ENCODE measurements at places on chromosomes 3 and 15.

DNA sequence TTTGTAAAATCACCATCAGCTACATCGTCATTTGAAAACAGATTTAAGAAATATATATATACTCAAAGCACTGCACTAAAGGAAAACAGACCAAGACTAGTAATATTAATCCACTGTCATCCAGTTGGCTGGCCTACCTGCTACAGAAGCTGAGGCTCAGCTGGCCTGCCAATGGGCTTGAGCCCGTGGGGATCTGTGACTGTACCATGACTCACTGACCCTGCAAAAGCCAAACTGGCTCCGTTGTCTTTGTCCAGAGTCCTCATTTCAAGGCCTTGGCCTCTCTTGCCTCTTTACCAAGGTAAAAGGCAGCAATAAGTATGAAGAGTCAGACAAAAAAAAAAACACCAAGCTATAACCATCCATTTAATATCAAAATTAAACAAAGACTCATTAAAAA, 463.5 kb upstream of the RASGRP1 start:
- no peak for DNase-seq

DNA sequence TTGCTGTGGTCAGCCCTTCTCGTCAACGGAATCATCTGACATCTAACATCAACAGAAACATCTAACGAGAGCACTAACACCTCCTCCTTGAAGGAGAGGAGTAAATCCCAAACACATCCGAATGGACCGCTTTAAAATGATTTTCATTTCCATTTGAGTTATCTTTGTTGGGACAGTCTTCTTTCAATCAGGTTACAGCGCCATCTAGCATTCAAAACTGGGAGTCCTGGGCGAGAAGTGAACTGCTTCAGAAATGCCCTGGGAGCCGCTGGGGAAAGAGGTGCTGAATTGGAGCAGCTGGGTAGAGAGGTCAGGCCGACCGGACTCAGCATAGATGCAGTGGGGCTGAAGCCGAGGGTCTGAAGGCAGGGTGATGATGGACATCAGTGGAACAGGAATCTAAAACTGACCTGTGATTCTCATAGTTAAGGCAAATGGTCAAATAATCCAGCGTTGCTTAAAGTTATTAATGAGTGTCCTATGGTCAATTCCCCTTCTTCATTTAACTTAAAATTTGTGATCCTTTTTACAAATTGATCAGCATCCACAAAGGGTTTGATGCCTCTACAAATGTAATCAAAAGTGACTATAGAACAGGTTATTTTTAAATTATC, 170.0 kb upstream of the NDN start:
- DNase-seq = no peak

GRCh38 chr3:25044762-25045710, 383.0 kb upstream of the RARB start:
- DNase-seq = no peak

DNA sequence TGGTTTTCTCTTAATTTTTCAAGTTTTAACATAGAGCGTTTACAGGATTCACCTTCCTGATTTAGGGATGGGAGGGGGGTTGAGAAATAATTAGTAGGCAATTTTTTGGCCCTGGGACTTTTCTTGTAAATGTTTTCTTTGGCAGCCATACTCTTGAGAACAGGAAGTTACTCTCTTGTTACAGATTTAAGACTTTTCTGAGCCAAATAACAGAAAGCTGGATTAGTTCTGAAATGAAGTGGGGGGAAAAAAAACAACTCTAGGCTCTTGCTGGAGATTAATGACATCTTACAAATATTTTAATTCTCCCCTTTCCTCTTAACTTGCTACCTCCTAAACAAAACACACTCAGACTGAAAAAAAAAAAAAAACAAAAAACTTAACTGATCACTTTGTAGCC, 13.8 kb upstream of the POLR2M start:
- no peak for DNase-seq

- DNase-seq = no peak
Observed at GRCh38 chr15:70806992-70807712, 43.8 kb upstream of the UACA start.

DNA sequence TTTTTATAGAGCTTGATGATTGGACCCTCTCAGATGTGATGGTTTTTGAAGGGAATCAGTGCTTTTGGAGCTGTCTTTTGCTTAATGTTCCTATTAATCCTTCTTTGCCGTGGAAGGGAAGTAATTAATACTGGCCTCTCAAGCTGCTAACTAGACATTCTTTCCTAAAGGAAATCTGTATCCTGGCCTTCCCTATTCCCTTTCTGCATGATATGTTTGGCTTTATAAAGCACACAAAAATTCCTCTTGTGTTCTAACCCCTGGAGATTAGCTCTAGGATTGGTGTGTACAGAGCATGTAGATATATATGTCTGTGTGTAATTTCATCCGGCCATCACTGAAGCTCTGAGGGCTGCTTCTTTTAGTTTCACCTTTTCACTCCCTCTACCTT, 6.9 kb downstream of the ATXN7 start:
- no peak for DNase-seq

- DNase-seq = no peak
Observed at GRCh38 chr15:41790756-41791546, 16.7 kb downstream of the MAPKBP1 start.

GRCh38 chr3:117761703-117762620, 1052.4 kb downstream of the TUSC7 start:
- DNase-seq = no peak

DNA sequence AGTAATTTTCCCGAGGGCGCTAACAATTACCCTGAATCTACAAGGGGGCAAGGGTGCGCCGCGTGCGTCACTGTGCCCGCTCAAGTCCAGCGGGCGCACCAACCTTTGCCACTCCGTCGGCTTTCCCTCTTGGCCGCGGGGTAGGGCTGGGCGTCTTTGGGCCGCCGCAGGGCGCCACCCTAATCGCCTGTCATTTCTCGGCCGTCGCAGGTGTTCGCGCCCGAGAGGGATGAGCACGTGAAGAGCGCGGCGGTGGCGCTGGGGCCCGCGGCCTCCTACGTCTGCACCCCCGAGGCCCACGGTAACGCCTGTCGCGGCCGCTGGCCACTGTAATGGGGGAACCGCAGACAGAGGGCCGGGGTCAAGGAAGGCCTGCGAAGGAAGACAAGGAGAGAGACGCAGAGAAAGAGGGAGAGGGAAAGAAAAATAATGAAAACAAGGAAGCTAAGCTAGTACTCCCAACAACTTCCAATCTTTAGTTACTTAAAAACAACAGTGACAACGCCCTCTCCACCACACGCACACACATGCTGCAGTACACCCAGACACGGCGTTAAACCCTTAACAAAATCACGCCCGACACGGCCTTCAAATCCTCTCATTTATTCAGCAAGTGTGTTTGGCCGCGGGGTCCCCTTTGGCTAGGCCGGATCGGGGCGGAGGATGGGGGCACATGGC, 3.8 kb downstream of the SKOR1 start:
- no peak for DNase-seq

GRCh38 chr3:152870027-152870426, 35.1 kb downstream of the P2RY1 start:
- no peak for DNase-seq

- no peak for DNase-seq
Observed at GRCh38 chr15:36080759-36081158, 498.7 kb upstream of the CDIN1 start.

GRCh38 chr3:23830869-23831484, 25.2 kb downstream of the UBE2E1 start:
- DNase-seq = no peak

DNA sequence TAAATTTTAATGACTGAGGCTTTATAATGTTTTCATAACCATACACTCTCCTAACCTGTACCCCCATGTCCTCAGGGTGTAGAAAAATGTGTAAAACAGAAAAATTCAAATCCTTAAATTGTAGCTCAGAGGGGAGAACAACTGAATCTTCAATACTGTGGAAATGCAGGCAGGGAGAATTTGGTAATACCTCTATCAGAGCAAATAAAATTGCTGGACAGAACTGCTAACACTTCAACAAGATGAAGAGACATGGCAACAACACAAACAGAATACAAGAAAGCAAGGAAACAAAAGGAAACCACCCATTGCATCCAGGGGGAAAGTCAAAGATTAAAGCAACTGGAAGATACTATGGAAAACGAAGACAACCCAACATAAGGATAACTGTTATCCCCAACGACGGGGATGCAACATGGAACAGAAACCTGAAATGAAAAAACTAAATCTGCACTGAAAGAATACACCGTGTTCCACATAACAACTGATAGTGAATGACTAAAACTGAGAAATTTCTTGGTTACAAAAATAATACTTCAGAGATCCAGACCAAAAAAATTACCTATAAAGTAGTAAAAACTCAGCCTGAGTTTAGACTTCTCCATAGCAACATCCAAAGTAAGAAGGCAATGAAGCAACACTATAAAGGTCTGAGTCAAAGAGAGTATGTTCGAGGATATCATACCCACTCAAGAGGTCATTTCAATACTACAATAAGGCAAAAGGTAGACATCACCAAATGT, 48.5 kb downstream of the HACD2 start:
- DNase-seq = no peak

GRCh38 chr3:37751967-37752648, 109.6 kb upstream of the CTDSPL start:
- no peak for DNase-seq

- no peak for DNase-seq
Observed at GRCh38 chr3:37249717-37250116, 75.3 kb upstream of the LRRFIP2 start.

DNA sequence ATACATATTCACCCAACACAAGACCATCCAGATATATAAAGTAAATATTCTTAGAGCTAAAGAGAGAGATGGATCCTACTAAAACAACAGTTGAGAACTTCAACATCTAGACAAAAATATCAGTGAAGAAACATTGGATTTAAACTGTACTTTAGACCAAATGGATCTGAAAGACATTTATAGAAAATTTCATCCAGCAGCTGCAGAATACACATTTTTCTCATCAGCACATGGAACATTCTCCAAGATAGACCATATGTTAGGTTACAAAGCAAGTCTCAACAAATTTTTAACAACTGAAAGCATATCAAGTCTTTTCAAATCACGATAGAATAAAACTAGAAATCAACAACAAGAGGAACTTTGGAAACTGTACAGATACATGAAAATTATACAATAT, 369.0 kb upstream of the CCDC54 start:
- DNase-seq = no peak

- DNase-seq = no peak
Observed at GRCh38 chr3:106343811-106344210, 475.0 kb upstream of the CBLB start.

DNA sequence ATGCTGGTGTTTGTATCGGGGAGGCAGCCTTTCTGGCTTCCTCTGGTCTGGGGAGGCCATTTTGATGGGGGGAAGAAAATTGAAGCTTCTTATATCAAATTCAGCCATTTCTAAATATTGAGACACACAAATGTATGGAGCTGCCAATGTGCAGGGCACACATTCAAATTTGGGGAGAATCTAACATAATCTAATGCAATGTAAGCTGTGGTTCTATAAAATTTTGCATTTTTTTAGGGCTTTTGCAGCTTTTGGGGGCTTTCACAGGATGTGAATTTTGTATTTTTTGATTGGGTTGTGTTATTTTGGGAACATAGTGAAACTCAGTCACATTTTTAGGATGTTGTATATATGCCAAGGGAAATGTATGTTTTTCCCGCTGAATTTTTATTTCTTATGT, 43.4 kb downstream of the CDIN1 start:
- DNase-seq = no peak

DNA sequence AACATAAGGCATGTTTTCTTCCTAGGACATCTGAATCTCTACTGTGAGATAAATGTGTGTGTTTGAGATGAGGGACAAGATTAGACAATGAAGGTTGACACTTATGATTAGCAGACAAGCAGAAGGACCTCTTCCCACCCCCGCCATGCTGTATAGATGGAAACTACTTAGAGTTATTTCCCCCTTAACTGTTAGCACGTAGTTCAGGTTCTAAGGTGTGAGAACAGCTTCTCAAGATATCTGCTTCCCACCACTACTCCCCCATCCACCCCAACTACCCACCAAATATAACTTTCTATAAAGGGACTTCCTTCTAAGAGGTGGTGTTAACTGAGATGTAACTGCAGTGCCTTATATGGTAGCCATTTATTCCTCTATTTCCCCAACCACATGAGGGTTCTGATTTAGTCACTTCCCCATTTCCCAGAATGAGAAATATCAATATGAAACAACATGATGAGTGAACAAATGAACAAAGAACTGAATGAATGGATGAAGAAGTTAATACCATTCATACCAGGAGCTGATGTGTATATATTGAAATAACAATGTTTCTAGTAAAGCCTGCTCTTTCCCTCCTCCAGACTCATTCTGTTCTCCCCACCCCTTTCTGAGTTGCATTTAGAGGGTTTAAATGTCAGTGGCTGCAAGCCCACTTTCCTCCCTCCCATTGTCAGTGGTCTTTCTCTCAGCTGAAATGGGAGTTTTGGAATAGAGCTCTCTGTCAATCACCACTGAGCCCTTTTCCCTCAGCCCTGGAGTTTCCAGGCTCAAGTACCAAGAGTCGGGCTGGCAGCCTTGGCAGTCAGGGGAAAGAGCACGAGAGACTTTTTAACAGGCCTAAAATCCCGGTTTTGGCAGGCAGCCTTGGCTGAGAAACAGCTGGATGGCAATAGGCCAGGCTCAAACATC, 7.7 kb upstream of the RFTN1 start:
- DNase-seq = no peak

- no peak for DNase-seq
Observed at GRCh38 chr15:59251001-59251845, 44.6 kb downstream of the LDHAL6B start.

- no peak for DNase-seq
Observed at GRCh38 chr3:24400015-24400414, 94.6 kb downstream of the THRB start.

DNA sequence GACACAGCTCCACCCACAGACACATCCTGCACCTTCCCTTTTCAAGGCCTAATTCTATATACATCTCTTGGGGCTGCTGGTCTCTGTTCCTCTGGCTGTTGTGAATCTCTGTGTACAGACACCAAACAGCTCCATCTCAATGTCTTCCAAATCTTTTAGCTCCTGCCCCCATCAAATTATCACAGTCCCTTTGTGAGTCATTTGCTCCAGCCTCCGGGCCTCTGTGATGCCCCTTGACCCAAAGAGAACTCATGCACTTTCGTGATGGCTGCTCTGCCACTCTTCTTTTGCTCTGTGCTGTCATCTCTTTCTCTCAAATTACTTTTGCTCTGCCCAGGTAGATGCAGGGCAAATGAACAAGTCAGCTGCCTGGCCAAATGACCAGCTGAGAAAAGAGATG, 369.0 kb upstream of the CDIN1 start:
- DNase-seq = no peak

GRCh38 chr3:35448121-35448520, 191.2 kb upstream of the ARPP21 start:
- DNase-seq = no peak

DNA sequence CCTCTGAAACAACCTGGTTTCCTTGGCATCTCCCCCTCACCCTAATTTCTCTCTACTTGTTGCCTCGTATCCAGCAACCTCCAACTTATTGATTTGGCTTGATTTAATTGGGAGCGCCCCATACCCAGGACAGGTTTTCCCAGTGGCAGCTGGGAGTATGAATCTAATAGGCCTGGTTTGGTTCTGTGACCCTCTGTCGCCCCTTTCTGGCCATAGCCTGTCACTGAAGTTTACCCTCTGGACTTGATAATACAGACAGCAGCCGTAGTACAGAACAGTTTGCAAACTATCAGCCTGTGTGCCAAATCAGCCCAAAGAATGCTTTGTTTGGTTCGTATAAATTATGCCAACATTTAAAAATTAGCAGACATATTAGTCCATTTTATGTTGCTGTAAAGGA, 525.1 kb upstream of the GOLIM4 start:
- no peak for DNase-seq

- DNase-seq = no peak
Observed at GRCh38 chr3:181969925-181970324, 258.2 kb downstream of the SOX2 start.

- no peak for DNase-seq
Observed at GRCh38 chr15:94760348-94760747, 529.0 kb downstream of the MCTP2 start.

All from stimulated activated CD8-positive, alpha-beta memory T cell treated with anti-CD3 and anti-CD28 coated beads, Interleukin-4, amount 100 ng/mL, for 1 hour (primary cell).